ENCODE measurements at places on chromosomes 13 and 19.

DNA sequence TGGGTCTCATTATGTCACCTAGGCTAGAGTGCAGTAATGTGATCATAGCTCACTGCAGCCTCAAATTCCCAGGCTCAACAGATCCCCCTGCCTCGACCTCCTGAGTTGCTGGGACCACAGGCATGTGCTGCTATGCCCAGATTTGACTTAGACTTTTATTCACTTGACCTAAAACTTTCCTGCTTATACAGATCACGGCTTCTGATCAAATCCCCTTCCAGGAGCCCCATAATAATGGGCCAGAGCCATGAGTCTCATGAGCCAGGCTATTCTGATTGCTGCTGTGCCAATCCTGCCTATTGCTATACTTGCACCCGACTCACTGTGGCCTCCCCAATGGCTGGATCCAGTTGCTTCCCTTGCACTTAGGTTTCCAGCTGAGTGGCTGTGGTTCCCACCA, 42.0 kb downstream of the C1QTNF9 start:
- DNase-seq, result no peak

GRCh38 chr13:63512095-63512494, 2096.4 kb upstream of the PCDH20 start:
- no peak for DNase-seq

DNA sequence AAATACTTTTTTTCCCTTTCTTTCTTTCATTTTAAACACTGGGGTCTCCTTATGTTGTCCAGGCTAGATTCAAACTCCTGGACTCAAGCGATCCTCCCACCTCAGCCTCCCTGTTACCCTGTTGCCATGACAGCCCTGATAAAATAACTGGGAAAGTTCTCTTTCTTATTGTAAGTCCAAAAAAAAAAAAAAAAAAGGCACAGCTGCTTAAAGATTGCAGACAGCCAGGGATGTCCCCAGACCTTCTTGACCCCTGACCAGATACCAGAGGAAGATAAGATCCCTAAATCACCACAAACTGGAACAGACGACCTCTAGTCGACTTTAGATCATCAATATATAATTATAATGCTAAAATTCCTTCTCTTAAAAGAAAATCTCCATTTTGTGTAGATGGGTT, 1.1 kb upstream of the MVB12A start:
- no peak for DNase-seq

GRCh38 chr19:12913011-12913561, 6.0 kb downstream of the SYCE2 start:
- peak; percentile 95 for DNase-seq

- DNase-seq, result no peak
Measured at GRCh38 chr13:103195762-103196161, 129.5 kb upstream of the SLC10A2 start.

DNA sequence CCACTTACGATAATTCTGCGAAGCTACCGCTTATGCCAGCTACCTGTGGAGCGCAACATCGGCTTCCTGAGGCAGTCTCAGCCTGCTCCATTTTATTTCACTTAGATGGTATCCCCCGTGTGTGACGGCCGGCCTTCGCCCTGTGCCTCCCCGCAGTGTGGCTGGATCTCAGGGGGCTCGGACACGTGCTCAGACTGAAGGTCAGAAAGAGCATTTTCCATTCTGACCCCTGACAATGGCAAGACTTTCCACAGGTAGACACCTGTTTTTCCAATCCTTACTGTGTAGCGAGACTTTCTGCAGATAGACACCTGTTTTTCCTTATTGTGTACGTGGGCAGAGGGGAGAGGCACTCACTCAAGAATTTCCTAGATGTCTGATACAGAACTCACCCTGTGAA, 52.7 kb downstream of the ATP11A start:
- no peak for DNase-seq

GRCh38 chr19:58346961-58347929, 6.0 kb downstream of the A1BG start:
- peak; percentile 12 for DNase-seq

DNA sequence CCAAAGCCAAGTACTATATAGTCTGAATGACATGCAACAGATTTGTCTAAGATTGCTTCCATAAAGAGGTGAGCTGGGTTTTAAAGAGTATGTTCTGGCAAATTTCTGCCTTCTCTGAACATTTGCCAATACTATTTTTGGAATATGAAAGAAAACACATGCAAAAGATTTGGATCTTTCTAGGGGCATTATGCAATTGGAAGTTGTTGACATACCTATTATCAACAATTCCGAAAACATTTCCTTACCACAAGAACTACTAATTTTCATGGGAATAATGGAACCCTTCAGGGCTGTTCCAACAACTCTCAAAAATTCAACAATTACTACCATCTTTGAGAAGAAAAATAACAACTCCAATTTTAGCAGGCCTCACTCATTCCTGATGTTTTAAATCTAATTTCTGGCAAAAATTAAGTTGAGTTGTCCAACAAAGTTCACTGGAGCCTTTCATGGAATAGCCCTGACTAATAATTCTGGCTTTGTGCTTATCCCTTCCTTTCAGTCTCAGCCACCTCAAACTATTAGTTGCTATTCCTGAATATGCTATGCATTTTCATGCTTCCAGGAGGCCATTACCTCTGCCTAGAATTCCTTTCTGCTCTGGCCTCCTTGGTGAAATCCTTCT, 250.0 kb downstream of the RGCC start:
- DNase-seq, result no peak

- DNase-seq, result no peak
Measured at GRCh38 chr13:24075137-24075975, 85.2 kb upstream of the SPATA13 start.

- no peak for DNase-seq
Measured at GRCh38 chr19:43743059-43743458, 11.7 kb downstream of the SMG9 start.

GRCh38 chr13:30753030-30753616, 17.8 kb downstream of the ALOX5AP start:
- DNase-seq, result no peak

- DNase-seq, result no peak
Measured at GRCh38 chr19:18397242-18398202, at the start of gene LRRC25. Gene LRRC25, minus strand, starts transcription at chr19:18397622. Its CDS starts 659 bp downstream, at chr19:18396963.

- DNase-seq, result no peak
Measured at GRCh38 chr19:40612831-40613689, 11.9 kb downstream of the LTBP4 start.

DNA sequence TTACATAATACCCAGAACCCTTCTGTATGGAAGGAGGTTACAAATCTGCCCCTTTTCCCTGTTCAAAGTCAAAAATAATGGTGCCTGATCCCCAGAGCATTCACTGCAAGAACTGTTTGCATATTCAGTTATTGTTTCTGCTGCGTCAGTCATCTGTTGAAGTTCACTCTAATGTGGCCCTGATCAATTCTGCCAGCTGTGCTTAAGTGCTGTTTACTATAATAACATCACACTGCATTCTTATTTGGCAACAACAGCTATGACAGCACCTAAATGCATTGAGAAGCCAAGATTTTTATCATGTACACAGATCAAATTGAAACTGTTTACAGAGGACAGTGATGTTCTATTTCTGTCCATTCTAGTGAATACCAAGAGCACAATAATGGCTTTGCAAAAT, 115.9 kb downstream of the DACH1 start:
- DNase-seq, result peak; percentile 33

DNA sequence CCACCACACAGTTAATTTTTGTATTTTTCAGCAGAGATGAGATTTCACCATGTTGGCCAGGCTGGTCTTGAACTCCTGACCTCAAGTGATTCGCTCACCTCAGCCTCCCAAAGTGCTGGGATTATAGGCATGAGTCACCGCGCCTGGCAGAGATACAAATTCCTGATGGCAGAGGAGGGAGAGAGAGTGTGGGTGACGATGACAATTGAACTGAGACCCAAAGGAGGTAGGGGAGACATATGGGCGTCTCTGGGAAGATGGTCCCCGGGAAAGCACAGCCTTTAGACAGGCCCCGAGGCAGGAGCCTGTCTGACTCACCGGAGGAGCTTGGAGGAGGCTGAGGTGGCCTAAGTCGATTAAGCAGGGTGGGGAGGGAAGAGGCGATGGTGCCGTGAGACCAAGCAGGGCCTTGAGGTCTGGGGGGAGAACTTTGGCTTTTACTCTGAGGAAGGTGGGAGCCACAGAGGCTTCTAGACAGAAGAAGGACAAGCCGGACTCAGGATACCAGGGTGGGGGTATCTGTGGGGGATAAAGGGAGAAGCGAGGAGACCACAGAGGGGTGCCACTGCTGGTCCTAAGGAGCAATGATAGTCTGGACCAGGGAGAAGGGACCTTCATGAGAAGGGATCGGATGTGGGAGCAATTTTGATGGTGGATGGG, 38.2 kb downstream of the ARRDC2 start:
- DNase-seq, result no peak

GRCh38 chr13:102020611-102021216, 381.1 kb downstream of the FGF14 start:
- no peak for DNase-seq

DNA sequence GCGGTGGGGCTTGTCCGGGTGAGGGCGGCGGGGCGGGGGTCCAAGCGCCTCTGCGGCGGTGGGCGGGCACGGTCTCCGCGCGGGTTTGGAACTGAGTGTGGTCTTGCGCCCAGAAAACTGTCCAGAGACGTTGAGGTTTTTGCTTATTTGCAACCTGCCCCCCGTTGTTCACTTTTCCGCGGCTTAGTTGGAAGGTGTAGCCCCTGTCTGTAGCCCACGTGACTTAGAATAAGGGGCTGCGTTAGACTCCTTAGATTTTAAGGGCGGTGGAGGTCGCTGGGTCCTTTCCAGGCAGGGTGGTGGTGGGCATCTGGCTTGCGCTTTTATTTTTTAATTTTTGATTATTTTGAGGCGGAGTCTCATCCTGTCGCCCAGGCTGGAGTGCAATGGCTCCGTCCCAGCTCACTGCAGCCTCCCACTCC, 748 bp downstream of the RPS15 start:
- no peak for DNase-seq

GRCh38 chr19:6662702-6663101, 7.3 kb downstream of the TNFSF14 start:
- no peak for DNase-seq

- DNase-seq, result no peak
Measured at GRCh38 chr19:33878910-33879810, 82.5 kb downstream of the KCTD15 start.

GRCh38 chr13:65725006-65725405, 1505.1 kb downstream of the PCDH9 start:
- no peak for DNase-seq

GRCh38 chr13:75445717-75446499, 36.1 kb downstream of the TBC1D4 start:
- no peak for DNase-seq

DNA sequence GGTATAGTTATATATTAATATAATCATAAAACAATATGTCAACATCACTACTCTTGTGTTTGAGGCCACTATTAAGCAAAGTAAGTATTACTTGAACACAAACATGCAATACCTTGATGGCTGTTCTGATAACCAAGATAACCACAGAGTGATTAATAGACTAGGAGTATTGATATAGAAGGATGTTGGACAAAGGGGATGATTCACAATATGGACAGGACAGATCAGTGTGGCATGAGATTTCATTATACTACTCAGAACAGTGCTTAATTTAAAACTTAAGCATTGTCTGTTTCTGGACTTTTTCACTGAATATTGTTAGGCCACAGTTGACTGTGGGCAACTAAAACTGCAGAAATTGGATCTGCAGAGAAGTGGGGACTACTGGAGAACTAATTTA, 384.2 kb downstream of the SLITRK1 start:
- no peak for DNase-seq

DNA sequence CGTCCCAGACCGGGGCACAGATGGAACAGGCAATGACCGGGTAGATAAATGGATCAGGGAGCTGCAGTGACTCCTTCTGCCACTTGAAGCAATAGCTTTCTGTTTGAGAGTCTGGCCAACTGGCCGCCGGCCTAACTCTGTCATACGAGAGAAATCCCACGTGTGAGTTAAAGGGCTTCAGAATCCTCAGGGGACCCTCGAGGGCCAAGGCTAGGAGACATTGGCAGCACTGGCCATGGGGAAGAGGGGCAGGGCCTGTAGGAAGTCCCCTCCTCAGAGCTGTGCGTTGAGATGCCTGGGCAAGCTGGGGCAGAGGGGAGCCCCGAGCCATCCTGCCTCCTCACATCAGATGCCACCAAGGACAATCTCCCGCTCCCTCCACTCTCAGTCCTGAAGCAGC, 51.6 kb downstream of the KLF2 start:
- no peak for DNase-seq

- no peak for DNase-seq
Measured at GRCh38 chr13:20388184-20388583, 137.5 kb downstream of the CRYL1 start.

DNA sequence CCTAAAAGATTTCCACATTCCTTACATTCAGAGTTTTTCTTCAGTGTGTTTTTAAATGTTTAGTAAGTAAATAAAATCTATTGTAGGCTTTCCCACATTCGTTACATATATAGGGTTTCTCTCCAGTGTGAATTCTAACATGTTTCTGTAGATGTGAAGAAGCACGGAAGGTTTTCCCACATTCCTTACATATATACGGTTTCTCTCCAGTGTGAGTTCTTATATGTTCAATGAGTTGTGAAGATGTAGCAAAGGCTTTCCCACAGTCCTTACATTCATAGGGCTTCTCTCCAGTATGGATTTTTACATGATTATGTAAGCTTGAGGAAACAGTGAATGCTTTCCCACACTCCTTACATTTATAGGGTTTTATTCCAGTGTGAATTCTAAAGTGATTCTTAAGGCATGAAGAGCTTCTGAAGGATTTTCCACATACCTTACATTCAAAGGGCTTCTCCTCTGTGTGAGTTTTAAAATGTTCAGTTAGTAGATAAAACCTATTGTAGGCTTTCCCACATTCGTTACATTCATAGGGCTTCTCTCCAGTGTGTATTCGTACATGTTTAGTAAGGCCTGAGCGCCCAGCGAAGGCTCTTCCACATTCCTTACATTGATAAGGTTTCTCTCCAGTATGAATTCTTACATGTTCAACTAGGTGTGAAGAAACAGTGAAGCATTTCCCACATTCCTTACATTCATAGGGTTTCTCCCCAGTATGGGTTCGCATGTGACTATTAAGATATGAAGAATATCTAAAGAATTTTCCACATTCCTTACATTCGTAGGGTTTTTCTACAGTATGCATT, 18.2 kb downstream of the ZNF121 start:
- DNase-seq, result no peak

DNA sequence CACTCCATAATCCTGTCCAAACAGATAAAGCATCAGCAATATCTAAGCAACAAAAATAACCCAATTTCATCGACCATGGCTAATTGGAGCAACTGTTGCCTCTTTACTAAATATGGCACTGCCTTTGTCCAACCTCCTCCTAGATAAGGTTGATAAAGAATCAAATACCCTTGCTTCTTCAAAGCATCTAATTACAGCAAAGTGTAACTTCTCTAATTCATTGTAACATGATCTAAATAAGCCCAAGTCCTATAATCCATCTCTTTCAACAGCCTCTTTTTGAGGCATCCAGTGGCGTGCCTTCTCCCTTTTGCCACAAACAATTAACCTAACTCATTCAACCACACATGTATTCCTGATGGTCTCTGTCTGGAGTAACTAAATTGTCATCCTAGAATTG, 81.7 kb upstream of the KLHL1 start:
- peak; percentile 15 for DNase-seq

DNA sequence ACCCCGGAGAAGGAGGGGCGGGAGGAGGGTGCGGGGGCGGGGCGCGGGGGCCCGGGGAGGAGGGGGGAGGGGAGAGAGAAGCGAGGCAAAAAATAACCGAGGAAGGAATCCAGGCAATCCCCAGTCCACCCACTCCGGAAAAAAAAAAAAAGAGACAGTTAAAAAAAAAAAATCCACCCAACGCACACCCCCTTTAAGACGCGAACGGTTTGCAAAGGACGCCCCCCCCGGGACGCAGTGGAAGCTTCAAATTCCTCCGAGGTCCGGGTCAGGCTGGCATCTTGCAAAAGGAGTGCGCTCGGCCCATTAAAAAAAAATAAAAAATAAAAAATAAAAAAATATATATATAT, at the start of gene CACNA1A:
Gene CACNA1A (minus strand): TSS at position 9 of the 350 bp plus-strand sequence. CDS start 255 bp downstream, outside the sequence.
- no peak for DNase-seq

Measured in NCI-H2081 treated with DMSO at 0.1 percent for 48 hours (cell line).